ENCODE measurements at places on chromosomes 2 and 18.

DNA sequence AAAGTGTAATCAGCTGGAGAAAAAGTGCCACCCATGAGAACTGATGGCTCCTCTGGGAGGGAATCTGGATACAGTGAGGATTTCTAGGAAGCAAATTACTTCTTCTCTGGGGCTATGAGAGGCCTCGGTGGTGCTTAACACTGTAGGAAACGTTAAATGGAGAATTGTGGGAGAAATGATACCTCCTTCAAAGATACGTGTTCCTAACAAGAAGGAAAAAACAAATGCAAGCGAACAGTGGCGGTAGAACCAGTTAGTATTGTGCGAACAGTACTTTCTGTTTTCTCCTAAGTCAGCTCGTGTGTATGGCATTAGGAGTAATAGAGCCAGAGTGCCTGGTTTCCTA is 587 bp upstream of the MTIF2 start:
- DNase-seq, result no peak

- no peak for DNase-seq
These were observed 25.1 kb upstream of the TMEM182 start for GRCh38 chr2:102736410-102737409.

GRCh38 chr2:122100346-122100745 is 344.9 kb downstream of the TSN start:
- no peak for DNase-seq

DNA sequence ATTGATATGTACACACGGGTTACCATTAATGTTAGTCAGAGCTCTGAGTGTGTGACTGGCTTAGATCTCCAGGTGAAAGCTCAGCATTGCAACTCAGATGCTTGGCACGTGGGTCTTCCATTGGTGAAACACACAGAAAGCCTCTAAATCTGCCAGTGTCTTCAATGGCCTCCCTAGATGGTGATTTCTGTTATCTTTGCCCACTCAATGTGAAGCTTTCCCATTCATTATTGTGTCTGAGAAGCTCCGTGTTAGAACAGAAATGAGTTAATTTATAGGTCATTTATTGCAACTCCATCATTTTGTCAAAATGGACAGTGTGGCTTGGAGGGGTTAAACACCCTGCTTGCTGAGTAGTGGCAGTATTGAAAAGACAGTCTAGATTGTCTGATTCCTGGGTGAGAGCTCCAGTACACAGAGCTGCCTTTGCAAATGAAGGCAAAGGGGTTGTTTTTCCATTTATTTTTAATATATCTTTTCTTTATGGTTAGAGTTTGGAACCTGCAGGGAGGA is 64.7 kb upstream of the GCFC2 start:
- no peak for DNase-seq

GRCh38 chr2:191538334-191538903 is 139.5 kb upstream of the NABP1 start:
- DNase-seq, result no peak

GRCh38 chr2:197248623-197249022 is 62.0 kb downstream of the ANKRD44 start:
- DNase-seq, result no peak

- DNase-seq, result no peak
These were observed 387.9 kb downstream of the SETBP1 start for GRCh38 chr18:45068400-45069094.

- no peak for DNase-seq
These were observed 205.8 kb downstream of the LDLRAD4 start for GRCh38 chr18:13424363-13424762.

GRCh38 chr2:46655551-46656436 is 176.4 kb downstream of the TMEM247 start:
- no peak for DNase-seq

- no peak for DNase-seq
These were observed 43.0 kb downstream of the EMILIN2 start for GRCh38 chr18:2889761-2890192.

DNA sequence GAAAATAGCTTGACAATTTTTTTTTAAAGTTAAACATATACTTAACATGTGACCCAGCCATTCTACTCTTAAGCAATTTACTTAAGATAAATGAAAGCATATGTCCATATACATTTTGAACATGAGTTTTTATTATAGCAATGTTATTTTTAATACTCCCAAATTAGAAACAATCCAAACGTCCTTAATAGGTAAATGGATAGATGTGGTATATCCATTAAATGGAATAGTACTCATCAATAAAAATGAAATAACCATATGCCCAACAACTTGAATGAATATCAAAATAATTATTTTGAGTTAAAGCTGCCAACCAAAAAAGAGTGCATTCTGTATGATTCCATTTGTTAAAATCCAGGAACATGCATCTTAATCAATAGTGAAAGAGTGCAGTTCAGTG is 29.1 kb downstream of the NCOA1 start:
- DNase-seq, result no peak

GRCh38 chr18:78727057-78727739 is 252.4 kb upstream of the SALL3 start:
- DNase-seq, result no peak

GRCh38 chr2:215238485-215239098 is 73.3 kb upstream of the ATIC start:
- no peak for DNase-seq

- DNase-seq, result no peak
These were observed 10.1 kb upstream of the ROCK2 start for GRCh38 chr2:11354363-11355154.

Measured in SW 1271 (cell line).